Osteocyte (in vitro differentiated cells): ENCODE measurements at places on chromosomes 13 and 19. TPM values are rescaled to one million over a fixed set of nuclear protein-coding genes. Genes with fewer than 3 reads are reported as not detected.

Gene RELB
- total RNA-seq, result 14.3 and 15.1 TPM in 2 replicates

Gene POGLUT2
- 32.9 and 33.5 TPM in 2 replicates for total RNA-seq

Gene RUVBL2
- total RNA-seq, result 61.2 and 64.2 TPM in 2 replicates

GRCh38 chr13:45143346-45143751, 23.0 kb downstream of the GTF2F2 start:
- no peak for DNase-seq

DNA sequence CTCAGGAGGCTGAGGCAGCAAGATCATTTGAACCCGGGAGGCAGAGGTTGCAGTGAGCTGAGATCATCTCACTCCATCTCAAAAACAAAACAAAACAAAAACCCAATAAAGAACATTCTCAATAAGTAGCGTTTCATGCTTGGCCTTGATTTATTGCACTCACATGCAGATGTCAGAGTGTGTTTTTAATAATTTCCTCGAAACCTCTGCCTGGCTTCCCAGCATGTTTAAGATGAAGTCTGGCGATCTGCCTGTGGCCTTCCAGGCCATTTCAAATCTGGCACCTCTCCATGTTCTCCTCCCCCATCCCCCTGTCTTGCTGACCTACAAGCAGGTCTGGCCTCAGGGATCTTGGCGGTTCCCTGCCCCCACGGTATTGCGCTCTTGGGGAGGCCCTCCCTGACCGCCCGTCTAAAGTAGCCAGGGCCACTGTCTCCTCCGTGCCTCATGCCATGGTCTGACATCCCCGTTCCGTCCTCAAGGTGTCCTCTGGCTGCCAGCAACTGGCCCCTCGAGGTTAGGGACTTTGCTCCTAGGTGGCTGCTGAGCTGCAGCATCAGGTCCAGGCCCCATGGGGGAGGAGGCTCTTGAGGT, 1.6 kb downstream of the WDR88 start:
- DNase-seq, result no peak

- peak; percentile 15 for DNase-seq
Observed at GRCh38 chr13:26531742-26532141, 25.7 kb upstream of the WASF3 start.

GRCh38 chr13:65416784-65417183, 1813.4 kb downstream of the PCDH9 start:
- no peak for DNase-seq

DNA sequence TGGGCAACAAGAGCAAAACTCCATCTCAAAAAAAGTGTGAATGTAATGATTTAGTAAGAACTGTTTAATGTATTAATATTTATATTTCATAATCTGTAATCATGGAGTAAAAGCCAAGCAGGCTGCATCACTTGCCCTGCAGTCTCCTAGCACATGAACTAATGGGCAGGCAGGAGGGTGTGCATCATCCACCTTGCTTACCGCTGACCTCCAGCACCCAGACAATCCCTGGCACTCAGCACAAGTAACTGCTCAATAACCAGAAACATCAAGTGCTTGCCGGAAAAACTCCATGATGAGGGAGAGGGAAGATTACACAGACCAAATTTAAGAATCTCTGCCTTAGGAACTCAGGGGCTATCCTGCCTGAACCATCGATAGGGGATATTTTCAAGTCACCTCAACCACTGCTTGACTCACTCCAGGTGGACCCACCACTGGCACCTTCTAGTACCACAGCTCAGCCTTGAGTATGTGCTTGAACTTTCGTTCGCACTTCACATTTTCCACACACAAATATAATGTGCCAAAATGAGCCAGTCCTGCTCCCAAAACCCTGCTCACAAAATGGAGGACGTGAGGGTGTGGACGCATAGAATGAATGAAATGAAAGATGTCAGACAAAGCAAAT, 18.6 kb downstream of the BRD4 start:
- DNase-seq, result no peak
